ENCODE measurements at places on chromosomes 5 and 9.

DNA sequence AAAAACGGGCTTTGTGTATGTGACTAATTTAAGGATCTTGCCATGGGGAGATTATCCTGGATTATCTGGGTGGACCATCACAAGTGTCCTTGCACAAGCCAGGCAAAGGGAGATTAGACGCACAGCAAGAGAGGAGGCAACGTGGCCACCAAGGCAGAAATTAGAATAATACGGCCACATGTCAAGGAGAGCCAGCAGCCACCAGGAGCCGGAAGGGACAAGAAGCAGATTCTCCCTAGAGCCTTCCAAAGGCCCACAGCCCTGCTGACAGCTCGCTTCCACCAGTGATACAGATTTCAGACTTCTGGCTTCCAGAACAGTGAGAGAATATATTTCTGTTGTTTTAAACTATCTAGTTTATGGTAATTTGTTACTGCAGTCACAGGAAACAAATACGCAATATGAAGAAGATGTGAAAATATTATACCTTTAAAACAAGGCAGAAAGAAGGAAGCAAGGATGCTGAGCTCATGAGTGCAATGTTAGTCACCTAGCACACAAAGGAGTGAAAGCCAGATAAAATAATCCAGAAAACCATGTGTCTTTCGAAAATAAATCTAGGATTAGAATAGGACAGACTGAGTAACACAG, 28.7 kb upstream of the F2RL1 start:
- DNase-seq, result no peak

GRCh38 chr5:134227776-134228175, 1.9 kb upstream of the PPP2CA start:
- no peak for DNase-seq

GRCh38 chr9:125547368-125547767, 159.6 kb downstream of the MAPKAP1 start:
- DNase-seq, result no peak

DNA sequence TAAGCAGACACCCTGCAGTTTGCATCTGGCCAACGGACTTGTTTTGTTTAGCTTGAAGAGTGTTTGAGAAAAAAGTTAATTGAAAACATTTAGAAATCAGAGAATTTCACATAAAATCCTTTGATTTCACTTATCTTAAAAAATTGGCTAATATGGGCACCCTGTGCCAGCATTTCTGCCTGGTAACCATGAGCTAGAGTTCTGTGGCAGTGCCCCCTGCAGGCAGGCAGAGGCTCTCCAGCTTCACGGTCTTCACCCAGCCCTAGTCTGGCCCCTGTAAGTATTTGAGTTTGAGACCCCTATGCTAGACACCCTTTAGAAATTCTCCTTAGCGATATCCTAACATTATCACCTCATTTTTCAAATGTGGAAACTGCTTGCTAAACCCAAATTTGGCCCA, 18.8 kb upstream of the FANCC start:
- no peak for DNase-seq

GRCh38 chr9:126338945-126339344, 12.3 kb downstream of the MVB12B start:
- no peak for DNase-seq
